ENCODE measurements at places on chromosomes 6 and 20.

DNA sequence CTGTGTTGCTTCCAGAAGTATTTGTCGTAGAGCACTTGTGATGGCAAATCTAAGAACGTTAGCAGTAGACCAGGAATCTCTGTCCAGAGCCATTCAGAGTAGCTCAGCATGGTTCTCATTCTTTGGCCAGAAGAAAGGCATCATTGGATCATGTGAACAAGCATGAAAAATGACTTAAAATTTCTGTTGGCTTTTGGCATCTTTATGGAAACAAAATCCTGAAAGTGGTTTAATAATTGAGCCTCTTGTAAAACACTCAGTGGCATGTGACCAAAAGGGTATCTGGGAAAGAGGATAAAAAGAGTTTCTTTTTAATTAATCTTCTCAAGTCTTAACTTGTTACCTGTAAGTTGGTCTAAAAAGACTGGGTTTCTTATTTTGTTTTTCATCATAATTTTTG is 55.2 kb downstream of the PTPN1 start:
- DNase-seq, result no peak

- DNase-seq, result no peak
Measured at GRCh38 chr20:18738055-18738454, 75.5 kb upstream of the SCP2D1 start.

DNA sequence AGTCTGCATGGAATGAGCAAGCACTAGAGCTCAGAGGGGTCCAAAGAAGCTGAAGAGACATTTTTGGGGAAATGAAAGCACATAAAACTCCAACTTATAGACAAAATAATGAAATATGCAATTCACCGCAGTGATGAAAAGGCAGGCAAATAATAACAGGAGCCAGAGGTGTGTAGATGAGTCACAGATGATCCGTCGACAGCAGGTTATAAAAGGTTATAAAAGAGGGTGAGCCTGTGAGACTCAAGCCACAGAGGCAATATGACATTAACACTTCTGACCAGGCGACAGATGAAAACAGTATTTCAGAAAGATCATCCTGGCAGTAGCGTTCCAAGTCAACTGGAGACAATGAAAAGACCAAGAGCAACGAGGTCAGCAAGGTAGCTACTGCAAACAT is 35.8 kb upstream of the ANKRD60 start:
- no peak for DNase-seq

- DNase-seq, result no peak
Measured at GRCh38 chr6:105759015-105759414, 327.1 kb upstream of the PRDM1 start.

- no peak for DNase-seq
Measured at GRCh38 chr6:145626857-145627256, 108.5 kb downstream of the EPM2A start.

GRCh38 chr20:24767623-24768100 is 181.4 kb upstream of the CST7 start:
- no peak for DNase-seq

GRCh38 chr6:50721978-50722377 is 8.7 kb downstream of the TFAP2D start:
- DNase-seq, result no peak

DNA sequence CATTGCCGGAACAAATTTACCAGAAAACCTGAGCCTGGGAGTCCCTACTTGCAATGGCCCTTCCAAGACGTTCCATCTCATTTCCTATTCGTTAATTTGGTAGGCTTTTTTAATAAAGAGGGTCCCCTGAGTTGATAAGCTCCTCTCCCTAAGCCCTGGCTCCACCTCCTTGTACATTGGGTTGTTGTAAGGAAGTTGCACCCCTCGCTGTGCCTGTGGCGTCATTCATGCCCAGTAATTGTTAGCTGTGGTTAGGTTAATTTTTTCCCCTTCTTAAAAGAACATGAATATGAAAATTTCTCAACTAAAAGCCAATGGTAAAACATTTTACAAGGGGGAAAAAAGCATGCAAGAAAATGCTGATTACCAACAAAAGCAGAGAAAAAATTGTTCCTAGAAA is 91.9 kb downstream of the SLC24A3 start:
- DNase-seq, result no peak

DNA sequence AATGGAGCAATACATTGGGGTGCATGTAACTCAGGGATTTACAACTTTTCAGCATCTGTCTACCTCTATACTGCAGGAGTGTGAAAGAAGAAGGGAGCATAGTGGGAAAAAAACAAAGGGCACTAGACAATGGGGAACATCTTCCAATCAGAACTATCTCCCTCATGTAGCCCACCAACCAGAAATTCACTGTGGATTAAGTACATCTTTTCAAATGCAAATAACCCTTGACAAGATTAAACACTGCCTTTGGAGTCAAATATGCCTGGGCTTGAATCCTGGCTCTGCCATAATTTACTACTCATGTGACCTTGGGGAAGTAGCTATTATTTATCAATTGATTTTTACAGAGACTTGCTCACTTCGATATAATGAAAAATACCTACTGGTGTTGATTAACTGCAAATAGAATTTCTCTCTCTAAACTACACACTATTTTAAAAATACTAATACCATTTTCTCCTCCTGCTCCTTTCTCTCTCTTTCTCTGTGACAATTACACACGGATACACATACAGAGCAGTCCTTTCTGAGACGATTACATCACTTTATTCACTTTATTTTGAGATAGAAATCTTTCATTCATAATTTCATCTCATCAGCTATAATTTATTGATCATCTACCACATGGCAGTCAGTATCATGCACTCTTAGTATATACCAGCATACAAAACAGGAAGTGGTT is 783.7 kb downstream of the FRK start:
- DNase-seq, result no peak

DNA sequence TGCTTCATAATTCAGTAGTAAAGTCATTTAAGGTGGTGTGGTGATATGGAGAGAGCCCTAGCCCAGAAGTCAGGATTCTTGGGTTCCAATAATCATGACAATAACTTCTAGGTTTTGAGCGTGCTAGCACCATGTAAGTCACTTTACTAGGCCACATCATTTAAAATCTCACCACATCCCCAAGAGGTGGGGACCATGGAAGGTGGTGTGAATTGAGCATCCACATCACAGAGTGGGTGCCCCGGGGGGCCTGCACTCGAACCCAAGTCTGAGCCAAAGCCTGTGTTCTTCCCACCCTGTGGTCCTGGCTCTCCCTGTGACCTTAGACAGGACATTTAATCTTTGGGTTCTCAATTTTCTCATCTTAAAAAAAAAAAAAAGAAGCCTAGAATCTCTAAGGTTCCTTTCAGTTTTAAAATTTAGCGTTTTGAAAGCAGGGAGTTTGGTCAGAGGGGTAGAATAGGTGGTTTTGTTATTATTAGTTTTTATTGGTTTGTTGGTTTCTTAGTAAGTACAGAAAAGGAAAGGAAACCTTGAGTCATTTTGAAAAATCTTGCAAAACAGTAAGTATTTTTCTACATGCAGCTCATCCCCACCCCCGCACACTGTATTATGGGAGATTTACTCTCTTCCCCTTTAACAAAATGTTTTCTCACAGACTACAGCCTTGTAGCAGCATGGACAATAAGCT is 26.4 kb downstream of the ARMC2 start:
- DNase-seq, result no peak

DNA sequence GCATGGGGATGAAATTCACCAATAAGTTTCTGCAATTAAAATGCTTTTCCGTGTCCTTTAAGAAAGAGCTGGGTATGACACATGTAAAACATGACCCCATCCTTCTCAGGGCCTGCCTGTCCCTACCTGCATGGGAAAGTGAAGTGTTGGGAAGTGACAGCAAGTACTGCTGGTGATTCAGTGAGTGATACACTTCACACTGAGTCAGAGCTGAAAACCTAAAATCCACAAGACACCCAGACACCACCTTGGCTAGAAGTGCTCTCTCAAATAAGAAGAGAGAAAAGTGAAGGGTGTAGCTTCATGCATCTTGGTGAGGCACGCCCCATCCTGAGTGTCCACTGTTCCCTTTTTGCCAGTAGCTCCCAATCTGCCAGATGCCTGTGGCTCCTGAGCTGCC is 3.3 kb downstream of the RAB22A start:
- DNase-seq, result no peak

DNA sequence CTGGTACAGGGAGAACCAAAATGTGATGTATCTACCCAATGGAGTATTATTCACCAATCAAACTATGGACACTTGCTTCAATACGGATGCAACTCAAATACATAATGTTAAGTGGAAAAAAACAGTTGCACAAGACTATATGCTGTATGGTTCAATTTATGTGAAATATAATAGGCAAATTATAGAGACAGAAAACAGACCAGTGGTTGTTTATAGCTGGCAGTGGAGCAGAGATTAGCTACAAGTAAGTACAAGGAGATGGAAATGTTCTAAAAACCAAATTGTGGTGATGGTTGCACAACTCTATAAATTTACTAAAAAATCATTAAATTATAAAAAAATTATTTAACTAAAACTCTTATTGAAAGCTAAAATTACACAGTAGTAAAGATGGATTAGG is 113.2 kb downstream of the PRDM1 start:
- no peak for DNase-seq

DNA sequence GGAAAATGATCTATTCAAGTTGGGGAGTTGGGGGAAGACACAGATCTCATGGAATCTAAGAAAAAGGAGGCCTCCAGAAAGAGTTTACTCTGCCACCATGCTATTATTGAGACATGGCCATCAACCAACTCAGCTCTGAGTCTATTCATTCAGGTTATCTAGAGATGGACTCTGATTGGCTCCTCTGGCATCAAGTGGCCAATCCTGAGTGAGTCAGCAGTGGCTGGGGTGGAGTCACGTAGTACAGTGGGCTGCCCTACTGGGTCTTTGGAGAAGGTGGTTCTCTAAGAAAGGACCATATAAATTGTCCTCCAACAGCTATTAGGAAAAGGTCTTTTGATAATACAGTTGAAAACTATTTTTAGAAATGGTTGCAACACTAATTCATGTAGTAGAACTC is 42.1 kb downstream of the LYRM2 start:
- no peak for DNase-seq

GRCh38 chr20:58877050-58877975 is 24.8 kb downstream of the GNAS start:
- no peak for DNase-seq

DNA sequence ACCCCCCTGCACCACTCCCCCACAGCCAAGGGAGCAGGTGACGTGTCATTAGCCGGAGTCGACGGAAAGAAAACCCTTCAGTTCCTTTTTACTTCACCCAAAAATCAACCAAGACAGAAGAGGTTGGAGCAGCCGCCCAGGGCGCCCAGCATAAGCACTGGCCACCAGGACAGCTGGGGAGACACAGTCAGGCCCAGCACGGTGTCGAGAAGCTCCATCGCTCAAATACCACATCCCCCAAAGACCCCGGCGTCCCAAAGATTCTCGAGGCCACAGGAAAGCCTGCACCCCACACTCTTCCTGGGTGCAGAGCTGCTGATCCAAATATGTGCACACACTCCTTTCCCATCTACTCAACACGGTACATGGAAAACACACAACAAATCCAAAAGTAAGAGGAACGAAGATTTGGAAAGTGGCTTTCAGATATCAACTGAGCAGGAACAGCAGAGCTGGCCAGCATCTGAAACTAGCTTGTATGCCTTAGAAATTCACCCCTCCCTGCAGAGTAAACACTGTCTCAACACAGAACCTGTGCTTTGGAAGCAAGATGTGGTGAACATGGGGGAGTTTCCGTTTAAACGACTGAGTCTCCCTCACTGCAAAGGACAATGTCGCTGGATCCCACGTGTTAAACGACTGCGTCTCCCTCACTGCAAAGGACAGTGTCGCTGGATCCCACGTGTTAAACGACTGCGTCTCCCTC is 54.6 kb downstream of the DLL1 start:
- no peak for DNase-seq

DNA sequence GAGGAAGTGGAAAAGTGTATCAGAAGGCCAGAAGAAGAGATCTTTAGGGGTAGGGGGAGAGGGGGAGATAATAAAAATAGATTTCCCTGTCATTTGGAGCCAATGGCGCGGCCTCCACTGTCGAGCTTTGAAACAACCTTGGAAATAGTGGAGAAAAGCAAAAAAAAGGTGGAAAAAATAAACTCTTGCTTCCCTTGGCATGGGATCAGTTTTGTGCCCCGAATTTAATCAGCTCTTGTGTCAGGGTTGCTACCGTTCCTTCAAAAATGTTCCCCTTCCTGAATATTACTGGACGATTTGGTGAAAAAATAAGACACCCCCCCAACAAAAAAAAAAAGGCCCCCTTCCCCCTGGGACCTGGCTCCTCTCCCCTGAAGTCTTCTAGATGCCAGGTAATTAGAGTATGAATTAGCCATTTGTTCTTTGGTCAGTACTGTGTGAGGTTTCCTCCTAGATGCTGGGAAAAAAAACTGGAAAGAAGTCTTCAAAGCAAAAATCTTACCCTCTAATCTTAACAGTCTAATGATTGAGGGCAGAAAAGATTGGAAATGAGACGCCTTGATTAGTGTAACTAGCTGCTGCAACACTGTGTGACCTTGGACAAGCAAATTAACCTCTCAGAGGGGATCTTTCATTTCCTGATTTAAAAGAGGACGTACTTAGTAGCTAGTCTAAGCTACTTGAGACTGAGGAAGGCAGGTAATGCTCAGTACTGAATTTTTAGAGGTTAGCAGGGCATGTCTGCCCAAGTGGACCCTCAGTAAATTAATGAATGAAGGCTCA is 872 bp upstream of the RBM39 start:
- DNase-seq, result no peak

GRCh38 chr20:8509809-8510208 is 377.7 kb downstream of the PLCB1 start:
- DNase-seq, result no peak

- DNase-seq, result peak; percentile 66
Measured at GRCh38 chr6:39342692-39343395, 20.3 kb upstream of the KCNK16 start.

- no peak for DNase-seq
Measured at GRCh38 chr6:12169377-12169776, 120.8 kb upstream of the EDN1 start.

DNA sequence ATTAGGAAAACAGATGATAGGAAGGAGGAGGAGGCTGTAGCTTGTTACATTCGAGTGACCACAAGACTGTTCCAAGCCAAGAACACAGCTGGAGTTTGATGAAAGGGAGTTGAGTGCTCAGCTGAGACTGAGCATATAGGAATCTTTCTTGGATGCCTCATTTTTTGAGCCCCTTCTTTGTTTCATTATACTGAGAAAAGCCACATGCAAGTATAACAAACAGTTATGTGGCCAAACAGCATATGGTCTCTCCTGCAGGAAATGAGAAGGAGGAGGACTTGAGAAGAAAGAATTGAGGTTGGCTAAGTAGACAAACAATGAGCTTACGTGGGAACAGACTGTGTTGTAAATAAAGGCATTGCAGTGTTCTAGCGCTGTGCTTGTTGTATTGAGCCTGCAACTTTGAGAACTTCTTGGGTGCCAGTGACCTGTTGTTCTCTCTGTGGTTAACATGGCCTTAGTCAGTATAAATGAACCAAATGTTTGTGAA is 78.3 kb downstream of the AKAP7 start:
- DNase-seq, result no peak

GRCh38 chr6:18441251-18441979 is 54.3 kb downstream of the RNF144B start:
- no peak for DNase-seq

- DNase-seq, result no peak
Measured at GRCh38 chr6:47519279-47519678, 41.7 kb downstream of the CD2AP start.

GRCh38 chr6:6884193-6884627 is 223.6 kb upstream of the RREB1 start:
- no peak for DNase-seq

GRCh38 chr6:168035098-168035660 is 37.7 kb downstream of the KIF25 start:
- peak; percentile 39 for DNase-seq

- no peak for DNase-seq
Measured at GRCh38 chr6:133983099-133983939, 30.3 kb downstream of the TBPL1 start.

All from posterior cingulate gyrus (tissue), 11 donors.